Umbilical cord (tissue), 2 donors: ENCODE measurements at places on chromosomes 2 and 18.

DNA sequence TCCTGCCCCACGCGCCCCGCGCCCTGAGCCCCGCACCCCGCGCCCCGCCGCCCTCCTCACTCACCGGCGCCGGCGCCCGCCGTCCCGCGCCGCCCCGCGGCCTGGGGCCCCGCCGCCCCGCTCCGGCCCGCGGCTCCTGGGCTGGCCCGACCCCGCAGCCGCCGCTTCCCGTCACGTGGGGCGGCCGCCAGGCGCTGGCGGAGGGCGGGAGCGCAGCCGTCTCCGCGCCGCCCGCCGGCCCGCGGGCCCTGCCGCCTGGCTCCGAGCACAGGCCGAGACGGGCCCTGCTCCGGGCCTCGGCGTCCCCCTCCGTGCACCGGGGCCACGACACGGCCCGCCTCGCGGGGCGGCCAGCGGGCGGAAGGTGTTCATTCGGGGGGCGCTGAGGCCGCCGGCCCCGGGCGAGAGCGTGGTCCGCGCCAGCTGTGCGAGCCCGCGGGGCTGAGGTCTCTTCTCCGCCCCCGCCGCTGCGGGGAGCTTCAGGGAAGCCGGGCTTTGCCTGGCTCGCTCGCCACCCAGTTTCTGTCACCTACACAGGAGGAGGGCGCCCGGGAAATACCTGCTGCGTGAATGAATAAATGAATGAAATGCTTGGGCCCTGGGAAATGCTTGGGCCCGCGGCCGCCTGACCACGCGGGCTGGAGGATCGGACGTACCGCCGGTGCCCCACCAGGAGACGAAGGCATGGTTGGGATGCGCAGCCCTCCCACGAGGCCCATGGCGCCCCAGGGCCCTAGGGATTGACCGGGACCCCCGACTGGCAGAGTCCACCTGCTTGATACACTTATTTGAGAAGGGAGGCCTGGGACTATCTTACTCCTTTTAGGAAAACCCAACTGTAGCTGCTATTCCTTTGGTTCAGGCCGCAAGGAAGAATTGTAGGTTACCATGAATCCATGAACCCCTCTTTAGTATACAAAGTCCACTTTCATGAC is at the start of gene TGFBRAP1:
TGFBRAP1 (minus strand) TSS at position 175 of the 935 bp plus-strand sequence. CDS start 21,434 bp downstream, outside the sequence.
- peak; percentile 60 for DNase-seq

- peak; percentile 92 for DNase-seq
Measured at GRCh38 chr2:204842661-204843485, 297.6 kb downstream of the PARD3B start.

- no peak for DNase-seq
Measured at GRCh38 chr2:43943809-43944452, 51.9 kb downstream of the LRPPRC start.

- no peak for DNase-seq
Measured at GRCh38 chr18:28404694-28405093, 227.8 kb upstream of the CDH2 start.

DNA sequence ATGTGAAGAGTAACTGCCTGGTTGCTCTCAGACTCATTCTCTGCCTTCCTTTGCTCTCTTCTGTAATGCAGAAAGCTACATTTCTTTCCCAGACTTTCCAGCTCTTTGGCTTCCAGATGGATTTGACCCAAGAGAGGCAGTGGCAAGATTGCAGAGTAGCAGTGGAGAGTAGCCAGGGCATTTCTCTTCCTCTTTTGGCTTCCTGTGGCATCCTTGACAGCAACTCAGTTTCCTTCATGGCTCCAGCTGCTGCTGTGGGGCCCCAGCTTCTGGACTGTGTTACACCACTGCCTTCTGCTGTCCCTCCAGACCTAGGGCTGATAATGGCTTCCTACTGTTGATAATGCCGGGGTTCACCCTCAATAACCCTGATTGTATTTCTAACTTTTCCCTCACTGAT is 469.4 kb upstream of the SPRED2 start:
- no peak for DNase-seq

GRCh38 chr2:62803961-62804360 is 98.4 kb downstream of the EHBP1 start:
- no peak for DNase-seq

DNA sequence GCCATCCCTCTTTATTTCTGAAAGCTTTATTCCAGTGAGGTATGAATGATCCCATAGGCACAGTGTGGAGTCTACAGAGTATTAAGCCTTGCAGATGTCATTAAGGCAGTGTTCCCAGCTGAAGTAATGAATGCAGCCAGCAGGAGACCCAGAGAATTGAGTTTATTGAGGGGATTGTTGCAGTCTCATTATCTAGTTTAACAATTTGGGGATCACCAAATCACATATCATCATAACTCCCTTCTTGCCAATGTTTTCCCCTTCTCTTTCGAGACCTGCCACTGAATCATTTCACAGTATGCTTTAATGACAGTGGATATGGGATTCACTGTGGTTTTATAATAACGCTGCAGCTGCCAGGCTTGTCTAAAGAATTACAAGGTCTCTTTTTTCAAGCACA is 249.3 kb upstream of the FSHR start:
- no peak for DNase-seq

DNA sequence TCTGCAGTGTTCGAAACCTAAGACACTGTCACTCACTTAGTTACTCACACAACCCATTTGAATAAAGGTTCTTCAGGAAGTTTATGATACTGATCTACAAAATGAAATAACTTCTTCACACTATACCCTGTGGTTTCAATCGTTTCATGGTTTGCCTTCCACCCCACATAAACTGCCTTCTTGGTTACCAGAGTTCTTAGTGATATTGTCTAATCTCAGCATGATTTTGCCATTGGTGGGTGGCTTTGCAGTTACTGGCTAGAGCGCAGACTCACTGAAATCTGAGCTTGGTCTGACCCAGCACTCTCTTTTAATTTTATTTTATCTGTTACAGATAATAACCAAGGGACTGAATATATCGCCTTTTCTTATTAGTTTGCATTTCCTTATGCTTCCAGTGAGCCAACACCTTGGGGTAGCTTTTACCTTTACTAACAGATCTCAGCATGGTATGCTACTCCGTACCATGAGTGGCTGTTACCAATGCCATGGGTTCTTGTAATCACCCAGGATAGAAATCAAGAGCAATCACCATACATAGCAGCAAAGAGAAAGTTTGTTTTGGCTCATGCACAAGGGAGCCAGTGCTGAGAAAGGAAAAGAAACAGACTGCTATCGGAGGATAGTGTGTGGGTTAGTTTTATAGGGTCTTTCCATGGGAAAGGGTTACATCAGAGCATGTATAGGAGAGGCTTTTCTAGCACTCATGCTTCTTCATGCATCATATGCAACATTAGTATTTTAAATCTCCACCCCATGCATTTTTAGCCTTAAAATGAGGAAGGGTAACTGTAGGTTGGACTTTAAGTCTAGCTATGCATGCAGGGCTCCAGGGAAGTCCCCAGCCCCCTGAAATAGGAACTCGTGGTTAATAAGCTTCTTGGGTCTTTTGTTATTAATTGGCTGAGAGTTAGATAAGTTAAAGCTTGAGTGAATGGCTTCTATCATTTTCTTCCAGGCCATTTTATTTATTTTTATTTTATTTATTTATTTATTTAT is 33.3 kb downstream of the ANXA4 start:
- DNase-seq = peak; percentile 55

GRCh38 chr2:24233321-24233720 is 58.5 kb downstream of the FAM228A start:
- no peak for DNase-seq

- no peak for DNase-seq
Measured at GRCh38 chr2:192002418-192002817, 155.5 kb upstream of the CAVIN2 start.

DNA sequence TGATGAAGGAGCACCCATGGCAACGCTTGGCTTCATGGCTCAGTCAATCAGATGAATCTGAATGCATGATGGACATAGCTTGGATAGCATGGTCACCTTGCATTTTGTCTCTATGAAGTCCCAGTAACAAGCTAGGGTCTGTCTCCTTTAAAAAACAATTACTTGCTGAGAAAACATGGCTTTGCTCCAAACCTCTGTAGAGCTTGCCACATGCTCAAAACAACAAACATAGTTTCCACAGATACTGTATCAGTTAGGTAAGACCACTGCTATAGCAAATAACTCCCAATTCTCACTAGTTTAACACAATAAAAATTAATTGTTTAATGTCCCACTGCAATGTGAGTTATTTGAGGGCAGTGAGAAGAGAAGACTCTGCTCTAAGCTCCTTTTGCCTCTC is 401.0 kb downstream of the IRS1 start:
- DNase-seq = no peak

- no peak for DNase-seq
Measured at GRCh38 chr18:23073996-23074606, 61.2 kb upstream of the CABLES1 start.

GRCh38 chr2:235934059-235934773 is 234.0 kb downstream of the GBX2 start:
- no peak for DNase-seq

- no peak for DNase-seq
Measured at GRCh38 chr2:9092383-9093282, 89.1 kb upstream of the MBOAT2 start.

- DNase-seq = peak; percentile 39
Measured at GRCh38 chr2:29114946-29115609, at the start of gene CLIP4. Gene CLIP4 (plus strand): TSS chr2:29115415. CDS start chr2:29121389, 5,974 bp downstream.

GRCh38 chr2:163612332-163612731 is 123.5 kb downstream of the FIGN start:
- no peak for DNase-seq

DNA sequence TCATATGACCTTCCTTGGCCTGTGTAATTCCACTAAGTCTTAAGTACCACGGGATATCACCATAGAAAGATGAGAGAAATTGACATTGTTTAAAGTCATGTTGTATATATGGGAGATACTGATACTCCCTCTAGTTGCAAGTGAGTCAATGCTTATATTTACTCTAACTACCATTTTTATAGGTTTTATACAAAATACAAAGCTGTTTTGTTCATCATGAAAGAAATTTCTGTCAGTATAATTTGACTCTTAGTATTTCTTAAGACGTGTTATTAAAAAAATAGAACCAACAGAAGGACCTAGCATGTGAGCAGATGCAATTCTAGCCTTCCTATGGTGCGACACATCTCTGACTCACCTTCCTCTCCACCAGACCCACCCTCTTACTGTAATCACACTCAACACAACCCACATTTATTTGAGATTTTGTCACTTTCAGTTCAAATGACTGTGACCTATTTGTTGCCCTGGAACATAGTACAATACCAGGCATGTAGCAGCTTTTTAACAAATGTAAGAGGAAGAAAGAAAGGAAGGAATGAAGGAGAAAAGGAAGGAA is 453.1 kb downstream of the CMPK2 start:
- no peak for DNase-seq

GRCh38 chr2:43081131-43081765 is 145.2 kb downstream of the ZFP36L2 start:
- no peak for DNase-seq

- no peak for DNase-seq
Measured at GRCh38 chr2:28748176-28748575, 3.5 kb upstream of the PPP1CB start.

DNA sequence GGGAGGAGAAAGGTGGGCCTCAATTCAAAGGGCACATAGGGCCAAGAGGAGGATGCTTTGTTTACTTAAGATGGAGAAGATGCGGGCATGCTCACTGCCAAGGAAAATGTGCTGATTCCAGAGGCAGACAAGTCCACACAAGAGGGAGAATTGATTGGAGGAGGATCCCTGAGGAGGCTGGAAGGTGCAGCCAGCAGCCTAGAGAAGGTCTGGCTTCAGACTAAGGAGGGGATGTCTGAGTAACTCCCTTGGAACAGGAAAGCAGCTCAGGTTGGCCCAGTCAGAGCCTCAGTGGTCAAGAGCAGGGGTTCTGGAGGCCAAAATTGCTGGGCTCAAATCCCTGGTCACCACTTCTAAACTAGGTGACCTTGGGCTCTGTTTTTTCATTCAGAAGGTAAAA is 265.5 kb upstream of the NCKAP5 start:
- no peak for DNase-seq

GRCh38 chr18:7830468-7830867 is 263.4 kb downstream of the PTPRM start:
- DNase-seq = no peak

- no peak for DNase-seq
Measured at GRCh38 chr2:134420259-134420658, 166.4 kb downstream of the MGAT5 start.

DNA sequence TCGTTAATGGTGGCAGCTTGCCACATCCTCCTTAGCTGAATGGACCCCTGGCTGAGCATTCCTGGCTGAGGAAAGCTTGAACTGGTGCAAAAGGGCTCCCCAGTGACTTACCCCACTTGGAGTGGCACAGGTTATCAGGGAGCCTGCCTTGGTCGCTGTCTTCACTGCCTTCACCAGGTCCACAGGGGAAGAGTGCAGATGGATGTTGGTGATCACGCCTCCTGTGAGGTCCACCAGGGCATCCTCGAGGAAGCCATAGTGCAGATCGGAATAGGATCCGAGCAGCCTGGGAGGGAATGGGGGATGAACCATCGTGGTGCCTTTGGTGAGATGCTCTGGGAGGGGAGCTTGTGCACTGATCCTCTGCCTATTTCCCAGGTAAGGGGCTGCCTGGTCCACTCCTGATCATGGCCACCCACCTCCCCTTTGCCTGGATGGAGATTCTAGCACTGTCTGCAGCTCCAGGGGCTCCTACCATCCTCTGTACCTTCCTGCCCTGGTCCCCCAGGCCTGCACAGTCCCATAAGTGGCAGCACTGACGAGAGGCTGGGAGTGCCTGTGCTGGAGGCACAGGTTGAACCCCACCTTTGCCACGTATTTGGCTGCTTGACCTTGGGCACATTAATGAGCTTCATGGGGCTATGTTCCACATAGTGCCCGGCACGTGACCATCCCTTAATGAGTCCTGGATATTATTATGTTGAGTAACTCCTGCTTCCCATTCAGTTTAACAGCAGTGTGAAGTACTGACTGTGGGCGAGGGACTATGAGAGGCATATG is 43.0 kb downstream of the CAPN13 start:
- DNase-seq = no peak

- no peak for DNase-seq
Measured at GRCh38 chr2:192157776-192158175, 37.0 kb downstream of the TMEFF2 start.

GRCh38 chr2:105262651-105263091 is 21.1 kb downstream of the GPR45 start:
- DNase-seq = no peak

DNA sequence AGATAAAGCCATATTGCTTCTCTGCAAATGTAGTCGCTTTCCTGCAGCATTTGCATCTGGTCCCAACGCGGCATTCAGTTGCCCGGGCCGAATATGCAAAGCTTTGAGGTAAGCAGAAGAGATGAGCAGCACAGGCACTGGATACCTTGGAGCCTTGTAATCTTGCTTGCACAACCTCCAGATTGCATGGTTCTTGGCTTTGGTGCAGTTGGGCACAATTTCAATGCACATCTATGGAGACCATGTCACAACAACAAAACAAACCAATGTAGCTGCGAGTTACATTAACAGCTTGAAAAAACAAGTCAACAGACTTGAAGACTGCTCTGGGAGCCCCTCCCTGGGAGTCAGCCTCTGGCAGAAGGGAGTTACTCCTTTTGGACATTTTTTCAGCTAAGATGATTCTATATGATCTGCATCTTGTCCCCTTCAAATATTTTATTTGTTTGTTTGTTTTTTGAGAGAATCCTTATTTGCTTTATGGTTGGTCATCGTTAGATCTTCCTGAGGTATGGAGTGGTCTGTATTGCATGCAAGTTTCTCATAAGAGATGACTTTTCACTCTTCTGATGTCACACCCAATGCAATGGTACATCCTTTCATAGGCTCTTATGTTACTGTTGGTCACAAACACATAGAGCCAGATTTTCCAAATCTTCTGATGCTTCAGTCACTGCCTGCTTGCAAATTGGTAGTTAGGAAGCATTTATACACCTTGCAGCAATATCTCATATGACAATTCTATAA is 113.5 kb downstream of the EFEMP1 start:
- no peak for DNase-seq
